ENCODE measurements at places on chromosomes 4 and X.

DNA sequence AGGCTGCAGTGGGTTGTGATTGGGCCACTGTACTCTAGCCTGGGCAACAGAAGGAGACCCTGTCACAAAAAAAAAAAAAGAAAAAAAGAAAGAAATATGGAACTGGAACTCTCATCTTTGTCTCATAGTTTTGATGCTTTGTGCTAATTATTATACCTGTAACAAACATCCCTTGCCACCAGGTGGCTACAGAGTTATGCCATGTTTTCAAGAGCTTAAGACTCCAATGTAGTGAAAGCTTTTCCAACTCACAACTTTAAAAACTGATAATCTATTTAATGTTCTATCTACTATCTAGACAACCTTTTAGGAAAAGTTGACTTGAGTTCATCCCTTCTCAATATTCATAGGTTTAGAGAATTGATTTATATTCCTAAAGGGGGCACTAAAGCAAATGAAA lies 42.4 kb downstream of the HTR2C start:
- no peak for DNase-seq

DNA sequence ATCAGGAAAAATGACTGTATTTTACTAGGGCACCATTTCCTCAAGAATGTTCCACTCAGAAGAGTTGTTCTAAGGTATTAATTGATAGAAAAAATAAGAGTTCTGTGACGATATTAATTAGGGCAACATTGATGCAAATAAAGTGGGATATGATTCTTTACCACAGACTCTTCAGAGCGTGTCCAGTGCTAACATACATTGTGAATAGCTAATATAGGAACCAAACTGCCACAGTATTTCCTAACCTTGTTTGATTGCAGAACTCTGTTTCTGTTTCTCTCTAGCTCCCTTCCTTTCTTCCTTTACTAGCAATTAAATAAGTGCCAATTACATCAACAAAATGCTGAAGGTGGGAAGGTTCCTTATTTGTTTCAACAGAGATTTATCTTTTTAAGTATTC lies 154.1 kb upstream of the CPEB2 start:
- DNase-seq = no peak

GRCh38 chr4:38109370-38109769 lies 149.2 kb downstream of the PTTG2 start:
- no peak for DNase-seq

GRCh38 chrX:4043951-4044350 lies 330.5 kb upstream of the PRKX start:
- DNase-seq = no peak

DNA sequence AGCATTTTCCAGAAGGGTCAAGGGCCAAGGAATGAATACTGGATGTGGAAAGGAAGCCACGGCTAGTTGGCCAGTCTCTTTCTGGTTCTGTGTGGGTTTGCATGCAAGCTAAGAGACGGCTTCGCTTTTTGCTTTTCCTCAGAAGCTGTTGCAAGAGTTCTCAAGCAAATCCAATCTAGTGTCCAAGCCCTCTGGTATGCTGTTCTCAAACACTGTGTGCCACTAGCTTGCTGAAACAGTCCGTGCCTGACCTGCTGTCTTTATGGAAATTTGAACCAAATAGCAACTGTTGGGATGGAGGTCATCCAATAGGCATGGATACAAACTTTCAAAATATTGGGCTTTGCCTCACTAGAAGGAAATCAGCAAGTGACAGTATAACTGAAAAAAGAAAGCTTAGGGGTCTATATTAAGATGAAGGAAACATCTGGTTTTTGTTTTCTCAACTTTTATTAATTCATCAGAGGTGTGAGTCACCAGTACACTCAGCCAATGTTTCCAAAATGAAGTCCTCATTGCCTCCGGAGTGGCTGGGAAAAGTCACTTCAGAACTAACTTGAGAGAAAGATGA lies 70.5 kb downstream of the SLC9A6 start:
- DNase-seq = no peak

DNA sequence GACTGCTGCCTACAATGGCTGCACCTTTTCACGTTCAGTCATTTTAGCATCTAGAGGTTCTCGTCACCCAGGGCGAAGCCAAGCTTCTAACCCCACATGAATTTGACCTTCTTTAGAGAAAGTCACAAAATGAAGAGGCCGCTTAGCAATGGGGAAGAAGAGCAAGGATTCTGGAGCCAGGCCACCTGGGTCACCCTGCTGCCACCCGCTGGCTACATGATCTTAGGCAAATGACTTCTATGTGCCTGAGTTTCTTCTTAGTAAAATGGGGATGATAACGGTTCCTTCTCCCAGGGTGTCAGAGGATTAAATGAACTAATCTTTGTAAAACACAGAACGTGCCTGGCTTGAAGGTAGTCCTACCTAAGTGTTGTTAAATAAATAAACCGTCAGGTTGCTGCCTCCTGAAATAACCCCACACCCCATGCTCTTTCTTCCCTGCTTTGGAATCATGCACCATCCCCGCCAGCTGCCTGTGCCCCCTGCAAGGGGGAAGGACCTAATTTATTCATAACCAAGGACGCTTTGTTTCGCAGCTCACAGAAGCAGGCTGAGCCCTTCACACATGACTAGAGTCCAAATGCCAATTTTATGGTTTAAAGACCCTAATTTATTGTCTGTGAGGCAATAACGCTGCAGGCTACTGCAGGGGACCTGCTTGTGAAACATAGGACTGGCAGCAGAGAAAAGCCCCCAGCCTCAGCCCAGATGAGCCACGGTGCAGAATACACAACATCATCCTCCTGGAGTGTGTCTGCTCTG lies 28.6 kb upstream of the NSG1 start:
- DNase-seq = no peak

DNA sequence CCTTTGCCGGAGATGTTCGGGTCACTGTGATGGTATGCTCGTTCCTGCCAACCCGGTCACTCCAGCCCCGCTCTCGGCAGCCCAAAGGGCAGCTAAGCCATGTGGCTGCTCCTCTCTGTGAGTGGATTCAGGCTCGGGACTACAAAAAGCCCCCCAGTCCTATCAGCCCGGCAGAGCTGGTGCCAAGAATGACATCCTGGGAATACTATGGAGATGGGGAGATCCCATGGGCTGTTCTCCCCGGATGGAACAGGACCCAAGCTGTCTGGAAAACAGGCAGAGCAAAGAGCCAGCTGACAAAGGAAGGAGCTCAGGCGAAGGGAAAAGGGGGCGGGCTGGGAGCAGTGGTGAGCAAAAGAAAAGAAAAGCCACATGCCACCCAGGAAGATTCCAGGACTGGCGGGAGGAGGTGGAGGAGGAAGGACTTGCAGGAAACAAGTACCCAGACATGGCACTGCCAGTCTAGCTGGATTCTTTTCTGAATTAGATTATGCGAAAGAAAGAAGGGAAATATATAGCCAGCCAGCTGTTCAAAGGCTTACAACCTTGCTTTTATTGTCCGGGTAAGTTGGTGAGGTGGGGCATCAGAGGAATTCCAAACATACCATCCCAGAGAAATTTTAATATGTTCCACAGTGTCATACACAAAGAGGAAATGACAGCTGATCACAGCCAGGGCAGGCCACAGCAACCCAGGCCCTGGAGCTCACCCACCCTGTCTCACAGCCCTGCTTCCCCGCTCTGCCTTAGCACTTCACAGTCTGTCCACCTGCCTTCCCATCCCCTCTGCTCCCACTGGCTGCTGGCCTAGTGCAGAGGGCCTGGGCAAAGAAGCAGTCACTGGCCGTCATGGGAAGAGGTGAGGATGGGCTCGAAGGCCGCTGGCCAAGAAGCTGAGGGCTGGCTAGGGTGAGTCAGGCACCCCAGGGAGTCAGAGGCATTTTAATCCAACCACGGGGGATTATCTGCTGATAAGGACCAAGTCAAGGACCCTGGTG lies 3.4 kb downstream of the NDP start:
- peak; percentile 22 for DNase-seq

- no peak for DNase-seq
These were observed 168.6 kb downstream of the PPP3CA start for GRCh38 chr4:101178731-101179130.

DNA sequence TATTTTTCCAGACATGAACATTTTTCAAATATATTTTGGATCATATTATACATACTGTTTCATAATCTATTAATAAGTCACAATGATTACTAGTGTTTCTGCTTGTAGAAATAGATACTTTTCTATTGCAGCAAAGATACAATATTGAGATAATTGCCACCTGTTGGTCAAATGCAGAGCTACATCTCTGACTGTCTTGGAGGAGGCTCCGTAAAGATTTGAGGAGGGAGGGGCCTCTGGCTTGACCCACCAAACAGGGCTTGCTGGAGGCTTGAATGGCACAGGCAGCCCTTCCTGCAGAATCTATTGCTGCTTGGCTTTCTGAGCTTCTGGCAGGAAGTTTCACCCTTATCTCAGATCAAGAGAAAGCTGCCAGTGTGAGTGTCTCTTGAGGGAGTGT lies 99.3 kb upstream of the ARMCX2 start:
- no peak for DNase-seq

DNA sequence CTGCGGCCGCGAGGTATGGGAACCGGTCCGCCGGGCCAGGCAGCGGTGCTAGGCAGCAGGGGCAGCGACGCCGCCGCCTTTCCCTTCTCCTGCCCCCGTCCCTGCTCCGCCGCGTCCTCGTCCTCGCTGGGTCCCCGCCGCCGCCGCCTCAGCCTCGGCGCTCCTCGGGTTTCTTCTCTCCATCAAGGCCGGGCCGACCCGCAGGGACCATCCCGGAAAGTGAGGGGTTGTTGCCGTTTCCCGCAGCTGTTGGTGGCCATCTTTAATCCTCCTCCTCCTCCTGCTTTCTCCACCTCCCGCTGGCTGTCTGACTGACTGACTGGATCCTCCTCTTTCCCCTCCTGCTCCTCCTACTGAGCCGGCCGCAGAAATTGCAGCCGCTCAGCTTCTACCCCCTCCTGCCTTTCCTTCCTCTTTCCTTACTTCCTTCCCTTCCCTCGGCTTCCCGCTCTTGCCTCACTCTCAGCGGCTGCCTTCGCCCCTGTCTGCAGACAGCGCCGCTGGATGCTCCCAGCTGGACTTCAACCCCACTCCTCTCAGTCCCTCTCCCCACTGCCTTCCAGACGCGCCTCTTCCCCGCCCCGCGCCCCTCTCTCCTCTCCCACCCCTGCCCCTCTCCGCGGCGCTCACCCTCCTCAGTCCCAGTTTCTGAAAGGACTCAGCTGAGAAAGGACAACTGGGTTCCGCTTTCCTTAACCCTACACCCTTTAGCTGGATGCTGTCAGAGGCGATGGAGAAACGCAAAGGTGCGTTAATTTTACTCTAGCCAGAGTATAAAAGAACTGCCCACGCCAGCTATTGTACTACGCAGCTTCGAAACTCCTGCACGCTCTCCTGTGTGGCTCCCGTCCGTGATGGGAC lies at the start of gene WDFY3:
Gene WDFY3, minus strand, starts transcription at position 309 of the 861 bp plus-strand sequence. CDS start 106,099 bp downstream, outside the sequence.
- DNase-seq = peak; percentile 79

DNA sequence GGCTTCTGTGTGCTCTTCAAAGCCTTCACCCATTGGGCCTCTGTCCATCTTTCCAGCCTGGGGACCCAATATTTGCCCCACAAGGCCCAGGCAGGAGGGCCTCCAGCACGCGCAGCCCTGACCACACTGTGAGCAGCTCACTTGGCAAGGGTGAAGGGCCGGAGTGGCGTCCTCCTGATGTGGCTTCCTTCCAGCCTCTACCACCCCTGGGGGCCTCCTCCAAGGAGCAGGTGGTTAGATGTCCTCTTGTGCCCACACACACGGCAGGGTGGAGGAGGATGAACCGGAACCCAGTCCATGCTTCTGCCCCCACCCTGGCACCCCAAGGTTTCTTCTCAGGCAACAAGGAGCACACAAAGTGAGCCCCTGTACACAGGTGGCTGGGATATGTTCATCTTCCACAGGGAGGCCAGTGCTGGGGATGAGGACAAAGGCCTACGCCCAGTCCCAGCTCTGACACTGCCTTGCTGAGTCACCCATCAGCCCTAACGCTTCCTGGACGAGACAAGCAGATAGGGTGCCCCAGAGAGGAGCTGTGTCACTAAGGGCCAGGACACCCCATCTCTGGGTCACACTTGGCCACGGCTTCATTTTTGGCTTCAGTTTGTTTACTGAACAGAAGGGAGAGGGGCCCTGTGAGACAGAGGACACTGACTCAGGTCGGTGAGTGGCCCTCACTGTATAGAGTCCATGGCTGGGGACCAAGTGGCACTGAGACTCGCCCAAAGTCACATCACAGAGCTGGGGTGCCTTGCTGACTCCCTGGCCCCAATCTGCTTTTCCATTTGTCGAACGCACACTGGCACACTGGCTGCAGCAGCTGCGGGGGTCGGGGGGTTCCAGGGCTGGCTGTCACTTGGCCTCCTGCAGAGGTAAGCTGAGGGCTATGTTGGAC lies 1.9 kb downstream of the UBL4A start:
- DNase-seq = no peak

- DNase-seq = no peak
These were observed 391.9 kb downstream of the KCTD8 start for GRCh38 chr4:44056721-44057151.

DNA sequence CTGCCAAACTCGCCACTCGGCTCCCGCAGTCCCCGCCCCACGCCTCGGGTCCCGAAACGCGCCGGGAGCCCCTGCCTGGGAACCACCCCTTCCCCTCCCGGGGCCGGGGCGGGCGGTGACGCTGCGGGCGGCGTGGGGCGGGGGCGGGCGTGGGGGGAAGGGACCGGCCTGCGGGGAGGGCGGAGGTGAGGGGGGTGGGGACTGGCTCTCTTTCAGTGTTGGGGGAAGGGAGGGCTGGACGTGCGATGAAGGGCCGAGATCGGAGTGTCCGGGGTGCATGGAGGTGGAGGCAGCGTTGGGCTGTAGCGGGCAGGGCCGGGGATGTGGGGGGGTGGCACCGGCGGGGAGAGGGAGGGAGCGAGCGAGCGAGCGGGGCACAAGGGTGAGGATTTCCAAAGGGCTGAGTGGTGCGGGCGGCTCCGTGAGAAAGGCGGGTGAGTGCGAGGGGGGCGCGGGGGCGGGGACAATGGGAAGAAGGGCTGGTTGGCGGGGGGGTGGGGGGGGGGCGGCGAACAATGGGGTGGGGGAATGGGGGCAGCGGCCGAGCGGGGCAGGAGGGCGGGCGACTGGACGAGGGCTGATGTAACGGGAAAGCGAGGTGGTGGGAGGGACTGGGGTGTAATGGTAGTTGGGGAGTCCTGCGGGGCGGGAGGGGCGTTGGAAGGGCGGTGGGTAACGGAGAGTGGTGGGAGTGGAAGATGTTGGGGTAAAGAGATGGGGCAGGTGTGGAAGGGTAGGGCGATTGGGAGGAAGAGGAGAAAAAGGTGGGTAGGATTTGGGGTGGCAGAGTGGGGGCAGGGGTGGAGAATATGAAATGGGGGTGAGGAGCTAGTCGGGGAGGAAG lies 578 bp downstream of the DCUN1D4 start:
- peak; percentile 78 for DNase-seq

DNA sequence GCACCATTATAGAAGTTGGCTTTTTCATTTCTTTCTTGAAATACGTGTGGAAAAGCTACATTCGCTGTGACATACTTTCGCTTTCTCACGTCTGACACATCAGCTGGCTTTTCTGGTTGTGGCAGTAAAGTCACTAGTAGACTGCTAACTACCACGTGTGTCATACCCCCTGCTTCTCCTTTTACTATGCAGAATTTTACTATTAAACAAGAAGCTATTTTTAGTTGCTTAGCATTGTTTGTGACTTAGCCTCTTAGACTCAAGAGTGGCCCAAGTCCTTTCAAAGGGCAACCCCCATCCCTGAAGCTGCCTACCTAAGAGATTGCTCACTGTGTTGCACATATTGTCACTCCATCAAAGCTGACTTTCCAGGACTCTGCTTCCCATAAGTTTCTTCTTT lies 2.1 kb upstream of the IL2 start:
- DNase-seq = no peak

GRCh38 chr4:5816101-5816500 lies 76.8 kb downstream of the CRMP1 start:
- DNase-seq = no peak
